ENCODE measurements at places on chromosomes 12 and 14. TPM values are rescaled to one million over a fixed set of nuclear protein-coding genes. Genes with fewer than 3 reads are reported as not detected.

DNA sequence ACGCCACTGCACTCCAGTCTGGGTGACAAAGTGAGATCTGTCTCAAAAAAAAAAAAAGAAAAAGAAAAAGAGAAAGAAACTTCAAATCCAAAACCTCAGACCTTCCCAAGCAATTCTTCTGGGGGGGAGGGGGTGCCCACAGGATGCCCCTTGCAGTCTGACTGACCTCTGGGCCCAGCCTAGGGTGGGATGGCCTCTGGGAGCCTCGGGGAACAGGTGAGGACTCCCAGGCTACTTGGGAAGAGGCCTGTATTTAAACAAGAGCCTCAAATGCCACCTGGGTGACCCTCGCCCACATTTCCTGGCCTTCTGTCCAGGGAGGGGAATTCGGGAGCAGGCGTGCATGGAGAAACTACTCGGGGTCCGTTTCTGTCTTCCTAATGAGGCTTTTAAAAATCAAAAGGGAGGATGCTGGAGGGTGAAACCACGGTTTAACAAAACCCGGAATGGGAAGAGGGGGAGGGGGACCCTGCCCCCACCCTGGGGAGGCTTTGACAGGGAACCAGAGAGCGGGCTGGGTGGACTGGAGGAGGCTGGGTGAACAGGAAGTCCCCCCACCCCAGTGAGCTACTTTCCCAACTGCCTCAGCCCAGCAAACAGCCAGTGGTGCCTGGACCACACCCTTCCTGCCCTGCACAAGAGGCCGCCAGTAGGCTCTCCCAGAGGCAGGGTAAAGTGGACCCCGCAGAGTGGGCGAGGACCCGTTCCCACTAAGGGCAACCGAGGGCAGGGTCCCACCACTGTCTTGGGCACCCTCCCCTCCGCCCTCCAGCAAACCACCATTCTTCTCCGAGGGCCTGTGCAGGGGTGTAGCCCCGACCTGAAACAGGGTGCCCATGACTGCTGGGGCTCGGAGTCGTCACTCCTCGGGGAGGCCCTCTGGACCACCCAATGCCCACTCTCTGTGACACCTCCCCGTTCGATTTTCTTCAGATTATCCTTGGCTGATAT is 1.5 kb upstream of the FBRSL1 start:
- H3K4me1 ChIP-seq = peaks cover 36% of the 10 kb centered on the region
- H3K27me3 ChIP-seq = no peaks in the 10 kb centered on the region
- H3K27ac ChIP-seq = peak overlapping the region; percentile 79
- H3K36me3 ChIP-seq = no peaks in the 10 kb centered on the region
- H3K4me3 ChIP-seq = peak overlapping the region; percentile 43

DNA sequence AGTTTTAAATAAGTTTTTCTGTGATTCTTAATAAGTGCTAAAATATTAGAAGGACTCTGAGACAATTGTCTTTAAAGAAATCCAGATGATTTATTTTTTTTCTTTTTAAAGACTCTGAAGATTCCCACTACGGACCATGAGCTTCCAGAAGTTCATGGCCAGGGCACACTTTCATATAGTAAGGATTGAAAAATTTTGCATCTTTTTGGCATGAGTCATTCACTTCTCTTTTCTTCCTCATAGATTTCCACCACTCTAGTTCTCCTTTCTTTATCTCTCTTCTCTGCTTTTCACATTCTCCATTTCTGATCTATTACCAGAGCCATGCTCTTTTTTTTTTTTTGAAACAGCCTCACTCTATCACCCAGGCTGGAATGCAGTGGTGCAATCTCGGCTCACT is 385.8 kb downstream of the FLRT2 start:
- no peaks in the 10 kb centered on the region for H3K36me3 ChIP-seq
- no peaks in the 10 kb centered on the region for H3K27me3 ChIP-seq
- no peak overlapping the region for H3K4me3 ChIP-seq
- no peaks in the 10 kb centered on the region for H3K4me1 ChIP-seq
- DNase-seq = no peak

GRCh38 chr14:77310026-77310425 is 10.7 kb downstream of the POMT2 start:
- no peak for DNase-seq
- H3K36me3 ChIP-seq = no peaks in the 10 kb centered on the region
- peaks cover 44% of the 10 kb centered on the region for H3K4me1 ChIP-seq
- H3K27me3 ChIP-seq = no peaks in the 10 kb centered on the region

DNA sequence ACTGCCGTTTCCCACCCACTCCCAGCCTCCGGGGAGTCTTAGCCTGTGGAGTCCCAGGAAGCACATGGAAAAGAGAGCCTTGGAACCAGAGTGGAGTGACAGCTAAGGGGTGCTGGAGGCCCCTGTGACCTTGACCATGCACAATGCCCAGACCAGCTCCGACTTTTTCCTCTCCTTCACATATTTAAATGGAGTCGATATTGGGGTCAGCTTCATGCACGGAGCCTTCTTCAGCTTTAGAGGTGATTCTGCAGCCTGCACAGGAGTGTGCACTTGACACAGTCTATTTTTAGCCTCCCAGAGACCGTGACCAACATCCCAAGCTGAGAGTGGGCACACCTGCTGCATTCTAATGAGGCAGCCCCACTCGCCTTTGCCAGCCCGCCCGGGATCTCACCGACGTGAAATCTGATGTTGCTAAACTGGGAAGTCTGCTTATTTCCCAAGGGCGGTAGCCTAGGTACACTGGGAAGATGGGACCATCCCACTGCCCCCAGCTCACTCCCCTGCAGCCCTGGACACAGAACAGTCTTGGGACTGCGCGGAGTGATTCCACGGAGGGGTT is 47.5 kb downstream of the PRMT8 start:
- H3K4me3 ChIP-seq = no peak overlapping the region
- H3K27me3 ChIP-seq = no peaks in the 10 kb centered on the region
- DNase-seq = no peak
- no peak overlapping the region for H3K27ac ChIP-seq
- no peaks in the 10 kb centered on the region for H3K4me1 ChIP-seq

GRCh38 chr12:122722387-122722786 is 5.8 kb upstream of the HCAR3 start:
- DNase-seq = no peak
- no peaks in the 10 kb centered on the region for H3K27me3 ChIP-seq
- H3K4me3 ChIP-seq = no peak overlapping the region
- peaks cover 52% of the 10 kb centered on the region for H3K4me1 ChIP-seq
- H3K36me3 ChIP-seq = no peaks in the 10 kb centered on the region

DNA sequence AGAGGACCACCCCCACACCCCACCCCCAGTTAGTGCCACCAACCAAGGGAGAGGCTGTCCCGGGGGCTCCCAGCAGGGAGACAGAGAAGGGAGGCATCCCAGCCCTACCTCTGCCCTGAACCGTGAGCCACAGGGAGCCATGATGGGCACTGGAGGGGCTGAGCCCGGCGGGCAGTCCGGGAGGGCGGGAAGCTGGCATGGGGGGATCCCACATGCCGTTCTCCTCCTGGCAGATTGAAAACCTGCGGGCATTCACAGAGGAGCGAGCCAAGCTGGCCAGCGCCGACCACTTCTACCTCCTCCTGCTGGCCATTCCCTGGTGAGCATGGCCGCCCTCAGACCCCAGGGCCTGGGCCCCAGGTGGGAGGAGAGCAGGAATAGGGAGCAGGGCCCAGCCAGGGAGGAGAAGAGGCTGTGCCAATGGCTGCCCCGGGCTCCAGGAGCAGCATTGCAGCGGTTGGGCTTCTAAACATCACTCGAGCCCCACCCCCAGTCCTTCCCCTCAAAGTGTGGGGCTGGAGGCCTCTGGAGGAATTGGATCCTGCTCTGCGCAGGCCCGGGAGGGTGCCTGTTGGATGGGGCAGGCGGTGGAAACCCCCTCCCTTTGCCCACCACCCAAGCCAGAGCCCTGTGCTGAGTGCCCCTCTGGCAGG is 14.5 kb upstream of the ADSS1 start:
- H3K27ac ChIP-seq = no peak overlapping the region
- no peaks in the 10 kb centered on the region for H3K4me1 ChIP-seq
- no peaks in the 10 kb centered on the region for H3K27me3 ChIP-seq

- H3K27me3 ChIP-seq = no peaks in the 10 kb centered on the region
- no peak for DNase-seq
- no peak overlapping the region for H3K4me3 ChIP-seq
- H3K27ac ChIP-seq = no peak overlapping the region
These were observed 218.8 kb upstream of the BMP4 start for GRCh38 chr14:54175298-54175942.

GRCh38 chr12:49667325-49668090 is 39.7 kb downstream of the FMNL3 start:
- peaks cover 5% of the 10 kb centered on the region for H3K36me3 ChIP-seq
- H3K27ac ChIP-seq = no peak overlapping the region
- DNase-seq = no peak
- peaks cover 48% of the 10 kb centered on the region for H3K4me1 ChIP-seq

DNA sequence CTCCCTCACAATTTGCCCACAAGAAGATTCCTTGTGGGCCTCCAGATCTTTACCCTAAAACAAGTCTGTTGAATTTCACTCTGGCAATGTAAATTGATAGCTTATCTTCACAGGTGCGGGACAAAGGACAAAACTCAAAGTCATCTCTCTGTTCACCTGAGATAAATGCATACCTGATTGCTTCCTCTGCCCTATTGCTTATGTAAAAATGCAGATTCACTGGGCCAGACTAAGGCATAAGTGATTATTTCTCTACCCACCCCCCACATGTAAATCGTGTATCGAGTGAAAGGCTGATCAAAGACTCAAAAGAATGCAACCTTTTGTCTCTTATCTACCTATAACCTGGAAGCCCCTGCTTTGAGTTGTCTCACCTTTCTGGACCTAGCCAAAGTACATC is 316.8 kb downstream of the SSPN start:
- no peak for DNase-seq
- peaks cover 6% of the 10 kb centered on the region for H3K4me1 ChIP-seq
- no peak overlapping the region for H3K27ac ChIP-seq
- H3K36me3 ChIP-seq = no peaks in the 10 kb centered on the region
- H3K27me3 ChIP-seq = no peaks in the 10 kb centered on the region
- no peak overlapping the region for H3K4me3 ChIP-seq

DNA sequence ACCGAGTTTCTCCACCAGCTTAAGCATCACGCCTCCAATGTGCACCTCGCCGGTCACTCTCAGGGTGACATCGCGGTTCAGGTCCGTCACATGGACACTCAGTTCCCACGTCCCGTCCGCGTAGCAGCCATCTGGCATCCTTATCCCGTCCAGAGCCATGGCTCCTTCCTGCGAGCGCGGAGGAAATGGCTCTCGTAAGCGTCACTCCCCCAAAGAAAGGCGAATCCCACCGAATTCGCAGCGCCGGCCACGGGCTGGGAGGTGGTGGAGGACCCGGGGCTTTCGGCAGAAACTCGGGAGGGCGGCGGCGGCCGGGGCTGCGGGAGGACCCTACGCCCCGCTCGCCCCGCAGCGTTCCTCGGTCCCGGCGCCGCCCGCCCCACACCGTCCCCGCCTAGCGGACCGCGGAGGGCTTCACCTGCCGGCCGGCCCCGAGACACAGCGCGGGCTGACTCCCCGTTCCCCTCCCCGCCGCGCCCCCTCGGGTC is 396 bp downstream of the FERMT2 start:
- no peaks in the 10 kb centered on the region for H3K27me3 ChIP-seq
- DNase-seq = no peak
- peak overlapping the region; percentile 97 for H3K27ac ChIP-seq

DNA sequence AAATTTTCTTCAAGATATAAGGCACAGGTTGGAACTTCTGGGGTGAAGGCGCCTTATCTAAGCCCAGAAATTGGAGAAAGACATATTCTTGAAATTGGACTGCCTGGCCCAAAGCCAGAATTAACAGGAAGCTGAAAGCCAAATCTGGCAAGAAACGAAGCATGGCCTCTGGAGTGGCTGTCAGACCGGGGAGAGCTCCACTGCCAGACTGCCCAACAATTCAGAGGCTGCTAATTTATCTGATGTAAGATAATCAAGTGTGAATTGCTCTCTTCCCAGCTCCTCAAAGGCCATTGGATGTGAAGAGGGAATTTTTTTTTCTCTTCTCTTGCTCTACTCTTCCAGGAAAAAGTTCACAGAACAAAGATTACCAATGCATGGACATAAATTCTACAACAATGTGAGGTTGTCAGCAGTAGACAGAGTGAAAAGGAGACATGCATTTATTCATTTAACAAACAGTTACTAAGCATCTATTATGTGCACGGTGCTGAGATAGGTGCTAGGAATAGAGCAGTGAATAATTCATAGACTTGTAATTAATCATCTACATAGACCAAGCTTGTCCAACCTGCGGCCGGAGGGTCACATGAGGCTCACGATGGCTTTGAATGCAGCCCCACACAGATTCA is at the start of gene GDF3:
Gene GDF3, minus strand, starts transcription at position 210 of the 632 bp plus-strand sequence. Its CDS starts 47 bp downstream, at position 163.
- DNase-seq = no peak
- no peak within 1 kb of the TSS for H3K27ac ChIP-seq
- H3K4me1 ChIP-seq = no peaks in the 10 kb centered on the region
- no peaks in the 10 kb centered on the region for H3K27me3 ChIP-seq

DNA sequence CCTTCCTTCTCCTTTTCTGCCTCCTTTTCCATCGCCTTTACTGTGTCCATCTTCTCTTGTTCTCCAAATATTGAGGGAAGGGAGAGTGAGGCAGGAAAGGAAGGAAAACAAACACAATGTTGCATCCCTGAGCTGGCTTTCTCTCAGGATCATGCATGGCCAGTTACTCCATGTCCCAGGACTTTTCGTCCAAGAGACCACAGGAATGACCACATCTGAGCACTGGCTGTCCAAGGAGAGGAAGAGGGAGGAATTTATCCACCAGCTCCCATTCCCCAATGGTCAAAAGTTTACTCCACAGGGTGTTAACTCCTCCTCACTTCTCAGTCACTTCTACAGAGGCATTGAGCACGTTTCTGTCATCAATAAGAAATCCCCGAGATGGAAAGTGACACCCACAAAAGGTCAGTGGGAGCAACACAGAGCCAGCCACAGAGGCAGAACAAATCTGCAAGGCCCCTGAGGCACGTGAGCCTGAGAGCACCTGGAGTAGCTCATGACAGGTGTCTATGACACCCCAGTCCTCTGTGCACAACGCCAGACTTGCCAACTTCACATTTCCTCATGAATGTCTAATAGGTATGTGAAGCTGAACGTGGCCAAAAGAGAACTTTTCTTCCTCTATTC is 177.3 kb upstream of the NUDT4 start:
- DNase-seq = no peak
- H3K27me3 ChIP-seq = no peaks in the 10 kb centered on the region
- H3K4me3 ChIP-seq = no peak overlapping the region
- H3K36me3 ChIP-seq = no peaks in the 10 kb centered on the region
- H3K4me1 ChIP-seq = no peaks in the 10 kb centered on the region

DNA sequence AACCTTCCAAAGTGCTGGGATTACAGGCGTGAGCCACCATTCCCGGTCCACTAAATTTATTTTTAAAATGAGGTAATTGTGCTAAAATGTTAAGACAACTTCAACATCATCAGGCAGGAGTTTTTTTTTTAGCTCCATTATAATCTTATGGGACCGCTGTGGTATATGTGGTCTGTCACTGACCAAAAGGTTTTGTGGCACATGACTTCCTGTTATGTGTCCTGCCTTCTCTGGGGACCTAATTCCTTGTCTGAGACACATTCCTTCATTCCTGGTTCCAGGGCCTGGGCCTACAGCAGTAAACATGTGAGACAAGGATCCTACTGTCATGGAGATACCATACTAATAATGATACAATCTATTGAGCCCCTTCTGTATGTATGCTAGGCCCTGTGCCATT is 4.9 kb downstream of the TEX52 start:
- no peaks in the 10 kb centered on the region for H3K27me3 ChIP-seq
- no peak overlapping the region for H3K4me3 ChIP-seq
- peaks cover 7% of the 10 kb centered on the region for H3K36me3 ChIP-seq
- no peak overlapping the region for H3K27ac ChIP-seq

JAG2 gene
- 25.9 TPM for total RNA-seq

CDC42BPB gene
- 98.2 TPM for total RNA-seq

LMO3 gene
- total RNA-seq = 1.0 TPM

INHBC gene
- total RNA-seq = not detected

NAB2 gene
- 12.3 TPM for total RNA-seq

LIN52 gene
- 4.3 TPM for total RNA-seq

LETMD1 gene
- 55.3 TPM for total RNA-seq

TAS2R8 gene
- not detected for total RNA-seq

SERPINA9 gene
- not detected for total RNA-seq

SMCO3 gene
- 0.50 TPM for total RNA-seq

SIRT4 gene
- total RNA-seq = not detected

NPFF gene
- not detected for total RNA-seq

All from esophagus squamous epithelium (tissue), 5 donors.